CD8-positive, alpha-beta memory T cell (primary cell): ENCODE measurements at places on chromosomes 5 and 9. TPM values are rescaled to one million over a fixed set of nuclear protein-coding genes. Genes with fewer than 3 reads are reported as not detected.

Gene SNX2
- 40.0 TPM for total RNA-seq

Gene NEURL1B
- 0.04 TPM for total RNA-seq

Gene CCNI2
- 8.8 TPM for total RNA-seq

Gene HTR1A
- total RNA-seq = not detected

Gene C9orf50
- not detected for total RNA-seq

Gene GPX3
- total RNA-seq = not detected

Gene COQ4
- 51.1 TPM for total RNA-seq

Gene PTTG1
- total RNA-seq = 79.8 TPM

Gene DOCK8
- total RNA-seq = 141 TPM

DNA sequence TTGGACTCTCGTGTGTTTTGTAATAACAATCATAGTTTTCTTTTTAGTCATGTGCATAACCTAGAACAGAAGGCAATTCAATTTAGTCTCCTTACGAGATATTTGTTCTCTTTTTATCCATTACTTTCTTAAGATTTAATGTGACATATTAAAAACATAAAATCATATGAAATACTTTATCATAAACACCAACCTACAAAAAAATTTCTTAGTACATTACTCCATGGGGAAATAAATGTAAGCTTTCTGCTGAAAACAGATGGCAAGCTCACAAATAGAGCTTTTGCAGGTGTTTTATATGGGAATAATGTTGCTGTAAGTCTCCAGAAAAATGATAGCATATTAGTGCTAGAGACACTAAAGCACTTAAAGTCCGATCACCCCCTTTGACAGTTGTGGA lies 1035.2 kb upstream of the ARRDC3 start:
- no peaks in the 10 kb centered on the region for H3K36me3 ChIP-seq
- H3K4me3 ChIP-seq = no peak overlapping the region
- no peak for DNase-seq
- H3K27me3 ChIP-seq = no peaks in the 10 kb centered on the region
- no peak overlapping the region for H3K27ac ChIP-seq

GRCh38 chr5:61732796-61733195 lies 400.7 kb downstream of the ZSWIM6 start:
- H3K27me3 ChIP-seq = no peaks in the 10 kb centered on the region
- H3K4me1 ChIP-seq = no peaks in the 10 kb centered on the region
- H3K27ac ChIP-seq = no peak overlapping the region

GRCh38 chr5:8686707-8687106 lies 817.8 kb downstream of the MTRR start:
- no peaks in the 10 kb centered on the region for H3K36me3 ChIP-seq
- H3K27ac ChIP-seq = no peak overlapping the region
- no peaks in the 10 kb centered on the region for H3K4me1 ChIP-seq
- H3K27me3 ChIP-seq = no peaks in the 10 kb centered on the region
- no peak overlapping the region for H3K4me3 ChIP-seq
- no peak for DNase-seq

DNA sequence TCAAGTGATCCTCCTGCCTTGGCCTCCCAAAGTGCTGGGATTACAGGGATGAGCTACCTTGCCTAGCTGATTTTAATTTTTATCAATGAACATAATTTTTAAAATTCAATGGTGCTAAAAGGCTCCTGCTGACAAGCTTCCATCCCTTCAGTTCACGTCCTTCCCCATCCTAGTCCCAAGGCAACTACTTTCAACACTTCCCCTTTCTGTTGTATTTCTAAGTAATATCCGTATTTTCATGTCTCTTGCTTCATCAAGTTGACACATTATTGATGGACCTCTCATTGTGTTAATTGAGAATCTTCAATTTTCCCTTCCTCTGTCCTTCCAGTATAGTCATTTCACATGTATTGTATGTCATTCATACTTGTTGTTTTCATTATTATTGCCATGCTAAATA lies 93.8 kb upstream of the RASGRF2 start:
- no peaks in the 10 kb centered on the region for H3K27me3 ChIP-seq
- no peaks in the 10 kb centered on the region for H3K4me1 ChIP-seq
- no peaks in the 10 kb centered on the region for H3K36me3 ChIP-seq
- H3K27ac ChIP-seq = no peak overlapping the region
- DNase-seq = no peak

GRCh38 chr9:133770076-133770777 lies 32.1 kb upstream of the SARDH start:
- H3K4me3 ChIP-seq = no peak overlapping the region
- no peak for DNase-seq
- no peaks in the 10 kb centered on the region for H3K36me3 ChIP-seq
- no peaks in the 10 kb centered on the region for H3K4me1 ChIP-seq

GRCh38 chr9:536597-537511 lies 304.6 kb upstream of the DMRT1 start:
- no peaks in the 10 kb centered on the region for H3K36me3 ChIP-seq
- no peaks in the 10 kb centered on the region for H3K27me3 ChIP-seq
- H3K4me1 ChIP-seq = no peaks in the 10 kb centered on the region
- H3K4me3 ChIP-seq = peak overlapping the region; percentile 15
- H3K27ac ChIP-seq = no peak overlapping the region
- no peak for DNase-seq

DNA sequence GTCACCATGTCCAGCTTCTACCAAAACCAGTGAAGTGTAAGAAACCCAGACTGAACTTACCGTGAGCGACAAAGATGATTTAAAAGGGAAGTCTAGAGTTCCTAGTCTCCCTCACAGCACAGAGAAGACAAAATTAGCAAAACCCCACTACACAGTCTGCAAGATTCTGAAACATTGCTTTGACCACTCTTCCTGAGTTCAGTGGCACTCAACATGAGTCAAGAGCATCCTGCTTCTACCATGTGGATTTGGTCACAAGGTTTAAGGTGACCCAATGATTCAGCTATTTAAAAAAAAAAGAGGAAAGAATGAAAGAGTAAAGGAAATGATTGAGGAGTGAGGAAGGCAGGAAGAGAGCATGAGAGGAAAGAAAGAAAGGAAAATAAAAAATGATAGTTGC lies 19.8 kb downstream of the IL7R start:
- no peak for DNase-seq
- peaks cover 65% of the 10 kb centered on the region for H3K36me3 ChIP-seq
- no peak overlapping the region for H3K27ac ChIP-seq

DNA sequence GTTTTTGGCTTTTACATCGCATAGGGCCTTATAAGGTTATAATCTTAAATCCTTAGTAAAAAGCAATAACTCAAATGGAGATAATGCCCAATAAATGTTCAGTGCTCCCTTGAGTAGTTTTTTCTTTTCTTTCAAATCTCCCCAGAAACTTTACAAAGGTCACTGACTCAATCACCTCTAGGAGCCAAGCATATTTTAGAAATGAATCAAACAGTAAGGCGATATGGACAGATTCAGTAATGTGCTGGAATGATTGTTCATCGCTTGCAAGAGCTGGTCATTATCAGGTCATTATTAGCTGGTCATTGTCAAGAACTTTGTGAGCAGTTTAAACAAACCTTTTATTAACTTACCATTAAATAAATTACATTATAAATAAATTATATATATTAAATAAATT lies 130.4 kb upstream of the SLIT3 start:
- H3K4me1 ChIP-seq = no peaks in the 10 kb centered on the region
- H3K36me3 ChIP-seq = no peaks in the 10 kb centered on the region
- no peaks in the 10 kb centered on the region for H3K27me3 ChIP-seq
- H3K4me3 ChIP-seq = no peak overlapping the region

DNA sequence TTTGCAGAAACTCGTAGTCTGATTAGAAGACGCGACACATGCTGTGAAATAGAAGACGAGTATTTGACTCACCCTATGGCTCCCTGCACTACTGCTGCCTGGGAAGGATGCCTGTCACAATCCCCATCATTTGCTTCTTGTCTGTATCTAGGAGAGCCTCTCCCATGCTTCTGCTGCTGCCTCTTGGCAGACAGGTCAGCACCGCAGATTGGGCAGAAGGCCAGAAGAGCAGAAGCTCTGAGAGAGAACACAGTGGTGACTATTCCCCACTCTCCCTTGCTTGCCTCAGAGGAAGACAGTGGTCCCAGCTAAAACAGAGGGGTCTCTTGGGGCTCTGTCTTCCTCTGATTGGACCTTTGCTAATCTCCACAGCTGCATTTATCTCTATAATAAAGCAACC lies 84.0 kb upstream of the SMIM32 start:
- H3K4me3 ChIP-seq = no peak overlapping the region
- H3K36me3 ChIP-seq = no peaks in the 10 kb centered on the region
- H3K4me1 ChIP-seq = no peaks in the 10 kb centered on the region
- DNase-seq = no peak
- no peak overlapping the region for H3K27ac ChIP-seq
- no peaks in the 10 kb centered on the region for H3K27me3 ChIP-seq

GRCh38 chr5:60521376-60522291 lies 178.3 kb downstream of the DEPDC1B start:
- no peaks in the 10 kb centered on the region for H3K27me3 ChIP-seq
- H3K4me1 ChIP-seq = no peaks in the 10 kb centered on the region

DNA sequence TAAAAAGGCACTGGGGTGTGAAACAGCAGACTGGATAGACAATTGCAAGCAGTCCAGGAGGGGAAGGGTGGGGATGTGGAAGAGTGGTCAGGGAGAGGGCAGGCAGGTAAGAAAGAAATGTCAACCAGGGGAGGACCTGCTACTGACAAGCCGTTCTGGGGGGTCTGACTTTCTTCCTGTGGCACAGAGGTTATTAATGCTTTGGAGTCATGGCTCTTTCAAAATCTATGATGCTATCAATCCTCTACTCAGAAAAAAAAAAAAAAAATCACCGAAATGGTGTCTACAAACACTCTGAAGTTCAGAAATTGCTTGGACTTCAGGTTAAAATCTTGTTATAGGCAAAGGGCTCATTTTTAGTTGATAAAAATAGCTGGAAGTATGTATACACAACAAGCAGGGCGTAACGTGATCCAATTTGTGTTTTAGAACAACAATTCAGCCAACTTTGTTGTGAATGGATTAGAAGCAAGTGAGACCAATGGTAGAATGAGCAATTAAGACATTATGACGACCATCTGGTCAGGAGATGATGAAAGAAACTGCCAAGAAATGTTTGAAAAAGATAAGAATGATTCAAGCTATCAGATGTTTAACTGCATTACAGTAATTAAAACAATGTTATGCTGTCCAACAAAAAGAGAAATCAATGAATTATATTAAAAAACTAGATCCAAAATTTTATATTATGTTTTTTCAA lies 255.2 kb downstream of the DEPDC1B start:
- H3K27me3 ChIP-seq = no peaks in the 10 kb centered on the region
- DNase-seq = no peak
- H3K4me1 ChIP-seq = no peaks in the 10 kb centered on the region

DNA sequence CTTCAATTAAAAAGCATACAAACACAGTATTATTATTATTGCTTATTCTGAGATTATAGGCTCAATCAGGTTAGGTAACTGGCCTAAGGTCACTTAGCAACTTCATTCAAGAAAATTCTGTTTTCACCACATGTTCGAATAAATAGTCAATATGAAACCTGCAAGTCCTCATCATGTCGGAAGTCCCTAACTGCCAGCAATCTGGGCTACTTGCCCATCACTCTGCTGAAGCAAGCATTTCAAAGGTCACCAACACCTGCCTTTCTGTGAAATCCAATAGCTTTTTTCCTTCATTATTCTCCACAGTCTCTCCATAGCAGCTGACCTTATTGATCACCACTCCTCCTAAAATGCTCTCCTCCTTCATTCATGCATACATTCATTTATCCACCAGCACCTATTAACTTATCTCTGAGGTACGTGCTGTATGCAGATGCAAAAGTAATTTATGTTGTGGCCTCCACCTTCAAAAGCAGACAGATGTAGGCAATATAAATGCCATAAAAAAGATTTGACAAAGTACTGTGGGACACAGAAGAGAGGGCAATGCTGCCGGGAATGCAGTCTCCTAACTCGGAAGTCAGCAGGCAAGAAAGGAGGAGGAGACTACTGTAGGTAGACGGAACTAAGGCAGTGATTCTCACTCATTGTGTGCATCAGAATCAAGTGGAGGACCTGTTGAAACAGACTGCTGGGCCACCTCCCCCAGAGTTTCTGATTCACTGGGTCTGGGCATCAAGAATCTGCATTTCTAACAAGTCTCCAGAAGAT lies 310.9 kb downstream of the BNC2 start:
- no peaks in the 10 kb centered on the region for H3K36me3 ChIP-seq
- no peak overlapping the region for H3K4me3 ChIP-seq
- no peak for DNase-seq
- H3K4me1 ChIP-seq = no peaks in the 10 kb centered on the region

- H3K27ac ChIP-seq = peak overlapping the region; percentile 20
- H3K27me3 ChIP-seq = no peaks in the 10 kb centered on the region
- H3K36me3 ChIP-seq = no peaks in the 10 kb centered on the region
Observed at GRCh38 chr5:76363352-76364225, 39.5 kb upstream of the IQGAP2 start.

DNA sequence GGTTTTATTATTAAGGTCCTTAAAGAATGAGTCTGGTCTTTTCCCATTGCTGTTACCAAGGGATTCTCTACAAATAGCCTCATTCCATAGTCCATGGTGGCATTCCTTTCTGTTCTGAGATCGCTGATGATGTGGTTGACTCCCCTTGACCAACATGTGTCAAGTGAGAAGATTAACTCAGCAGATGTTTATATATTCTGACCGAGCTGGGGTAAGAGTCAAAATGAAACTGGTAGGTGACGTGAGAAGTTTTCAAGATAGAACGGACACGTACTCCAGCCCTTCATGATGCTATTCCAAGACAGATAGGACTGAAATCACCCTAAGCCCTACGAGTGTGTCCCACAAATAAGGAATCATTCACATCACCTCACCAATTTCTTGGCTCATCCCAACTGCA lies 155.5 kb upstream of the WWC1 start:
- H3K4me3 ChIP-seq = no peak overlapping the region
- no peak for DNase-seq
- no peaks in the 10 kb centered on the region for H3K36me3 ChIP-seq
- no peaks in the 10 kb centered on the region for H3K4me1 ChIP-seq

GRCh38 chr5:41763574-41763973 lies 106.7 kb downstream of the OXCT1 start:
- no peak for DNase-seq
- H3K36me3 ChIP-seq = peaks cover 6% of the 10 kb centered on the region
- no peak overlapping the region for H3K4me3 ChIP-seq
- no peaks in the 10 kb centered on the region for H3K4me1 ChIP-seq
- H3K27me3 ChIP-seq = no peaks in the 10 kb centered on the region
- H3K27ac ChIP-seq = no peak overlapping the region

DNA sequence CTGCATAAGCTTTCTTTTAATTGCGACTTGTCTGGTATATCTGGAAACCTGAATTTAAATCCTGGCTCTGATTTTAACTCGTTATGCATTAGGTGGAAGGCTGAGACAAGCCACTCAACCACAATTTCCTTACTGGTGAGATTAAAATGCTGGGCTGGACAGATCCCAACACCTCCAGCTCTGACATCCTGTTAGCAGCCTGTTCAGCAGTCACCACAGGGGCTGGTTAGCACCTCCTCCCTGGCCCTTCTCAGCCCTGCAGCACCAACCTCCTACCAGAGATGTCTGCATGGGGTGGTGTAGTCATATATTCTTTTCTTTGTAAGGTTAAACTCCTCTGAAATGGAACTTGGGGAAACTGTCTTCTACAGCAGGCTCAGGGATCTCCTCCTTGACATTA lies 156.5 kb upstream of the NFIL3 start:
- no peak overlapping the region for H3K27ac ChIP-seq
- no peak overlapping the region for H3K4me3 ChIP-seq
- no peaks in the 10 kb centered on the region for H3K4me1 ChIP-seq
- H3K36me3 ChIP-seq = no peaks in the 10 kb centered on the region
